Dorsolateral prefrontal cortex (tissue), 122 donors: ENCODE measurements at places on chromosomes 12 and 14. TPM values are rescaled to one million over a fixed set of nuclear protein-coding genes. Genes with fewer than 3 reads are reported as not detected.

The GNB3 gene
- 12.6 TPM for total RNA-seq

The LRFN5 gene
- total RNA-seq: 98.3 TPM

The MANSC1 gene
- 25.7 TPM for total RNA-seq

The KCNC2 gene
- 88.8 TPM for total RNA-seq

The KLRF2 gene
- not detected for total RNA-seq

The IQSEC3 gene
- 93.9 TPM for total RNA-seq

The KCNJ8 gene
- total RNA-seq: 8.2 TPM

The RDH16 gene
- total RNA-seq: 2.0 TPM

The TAS2R20 gene
- 3.2 TPM for total RNA-seq

The FLVCR2 gene
- 15.6 TPM for total RNA-seq

The REP15 gene
- 3.2 TPM for total RNA-seq

The SPATS2 gene
- 53.6 TPM for total RNA-seq

The NDUFA12 gene
- 65.5 TPM for total RNA-seq

The CPNE8 gene
- 29.3 TPM for total RNA-seq

The TGM1 gene
- 10.7 TPM for total RNA-seq

The PRH2 gene
- total RNA-seq: not detected

The LMNTD1 gene
- total RNA-seq: 4.9 TPM

The FOXN4 gene
- not detected for total RNA-seq

The LRRC43 gene
- total RNA-seq: 6.9 TPM

The ADAM20 gene
- total RNA-seq: 7.0 TPM
